ENCODE measurements at places on chromosomes 4 and X. TPM values are rescaled to one million over a fixed set of nuclear protein-coding genes. Genes with fewer than 3 reads are reported as not detected.

Gene GABRG1
- total RNA-seq, result not detected

Gene NWD2
- total RNA-seq, result not detected

DNA sequence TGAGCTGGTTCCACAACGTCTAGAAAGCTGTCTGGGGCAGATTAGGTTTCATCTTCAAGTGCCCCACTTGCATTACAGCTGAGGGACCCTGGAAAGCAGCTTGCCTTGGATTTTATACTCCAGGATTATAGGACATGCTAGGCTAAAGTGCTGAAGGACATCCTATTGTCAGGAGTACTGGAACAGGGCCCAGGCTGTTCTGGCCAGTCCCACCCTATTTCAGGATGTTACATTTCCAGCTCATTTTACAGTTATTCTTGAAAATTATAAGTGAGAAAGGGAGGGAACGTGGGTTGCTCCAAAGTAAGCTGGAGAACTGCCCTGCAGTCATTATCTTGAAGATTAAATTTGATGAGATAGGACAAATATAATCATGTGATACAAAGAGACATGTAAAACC, 71.0 kb upstream of the UGT8 start:
- H3K4me1 ChIP-seq, result no peaks in the 10 kb centered on the region
- H3K27me3 ChIP-seq, result no peaks in the 10 kb centered on the region
- no peaks in the 10 kb centered on the region for H3K36me3 ChIP-seq
- no peak overlapping the region for H3K27ac ChIP-seq
- H3K4me3 ChIP-seq, result no peak overlapping the region

DNA sequence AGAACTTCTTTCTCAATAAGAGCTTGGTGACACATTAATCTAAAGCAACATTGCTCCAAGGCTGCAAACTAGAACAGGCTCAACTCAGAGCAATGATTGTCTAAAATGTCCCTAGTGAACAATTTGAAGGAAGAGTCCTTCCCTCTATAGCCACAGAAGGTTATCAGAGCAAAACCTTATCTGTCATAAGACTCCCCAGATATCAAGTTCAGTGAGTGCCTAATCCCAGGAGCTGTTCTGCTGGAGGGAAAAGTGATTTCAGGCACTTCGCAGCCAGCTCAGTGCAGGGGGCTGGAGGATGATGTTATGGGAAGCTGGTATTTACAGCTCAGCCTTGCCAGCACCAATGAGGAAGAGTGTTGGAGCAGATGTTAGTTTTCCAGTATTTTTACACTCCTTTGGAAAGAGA, 497.5 kb downstream of the INPP4B start:
- peaks cover 48% of the 10 kb centered on the region for H3K4me1 ChIP-seq
- no peak overlapping the region for H3K27ac ChIP-seq
- peaks cover 3% of the 10 kb centered on the region for H3K36me3 ChIP-seq
- no peaks in the 10 kb centered on the region for H3K27me3 ChIP-seq
- no peak for DNase-seq
- no peak overlapping the region for H3K4me3 ChIP-seq

- no peak for DNase-seq
- peak overlapping the region; percentile 83 for H3K4me3 ChIP-seq
- H3K36me3 ChIP-seq, result peaks cover 36% of the 10 kb centered on the region
- peaks cover 54% of the 10 kb centered on the region for H3K4me1 ChIP-seq
- H3K27ac ChIP-seq, result peak overlapping the region; percentile 97
Observed at GRCh38 chr4:121801715-121802075, 572 bp downstream of the EXOSC9 start.

DNA sequence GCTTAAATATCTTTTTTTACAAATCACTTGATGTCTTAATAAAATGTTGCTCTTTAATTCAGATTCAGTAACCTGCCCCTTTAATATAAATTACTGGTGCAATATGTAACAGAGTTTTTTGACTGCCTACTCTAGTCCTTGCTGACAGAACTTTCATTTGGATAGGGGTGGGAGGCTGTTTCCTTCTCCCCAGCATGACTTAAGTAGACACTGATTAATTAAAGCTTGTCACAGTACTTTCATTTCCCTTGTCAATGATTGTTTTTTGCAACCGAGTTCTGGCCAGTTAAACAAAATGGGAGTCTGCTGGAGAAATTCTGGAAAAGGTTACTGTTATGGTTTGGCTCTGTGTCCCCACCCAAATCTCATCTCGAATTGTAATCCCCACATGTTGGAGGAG, 37.3 kb upstream of the BBS12 start:
- no peak for DNase-seq
- peaks cover 6% of the 10 kb centered on the region for H3K36me3 ChIP-seq
- no peak overlapping the region for H3K27ac ChIP-seq
- peaks cover 7% of the 10 kb centered on the region for H3K4me1 ChIP-seq

Data from activated CD8-positive, alpha-beta memory T cell treated with anti-CD3 and anti-CD28 coated beads, Interleukin-2, amount 10 ng/mL, durations not matched to agents 7 days and 5 days (primary cell).